ENCODE measurements at places on chromosomes 13 and 19.

- H3K27ac ChIP-seq: no peak overlapping the region
- DNase-seq: no peak
- H3K4me3 ChIP-seq: no peak overlapping the region
- no peaks in the 10 kb centered on the region for H3K4me1 ChIP-seq
Measured at GRCh38 chr13:69948016-69948415, 159.6 kb upstream of the ATXN8OS start.

GRCh38 chr13:57264965-57265364, 98.0 kb downstream of the PRR20E start:
- no peaks in the 10 kb centered on the region for H3K4me1 ChIP-seq
- no peaks in the 10 kb centered on the region for H3K36me3 ChIP-seq
- H3K4me3 ChIP-seq: no peak overlapping the region
- H3K27me3 ChIP-seq: no peaks in the 10 kb centered on the region

DNA sequence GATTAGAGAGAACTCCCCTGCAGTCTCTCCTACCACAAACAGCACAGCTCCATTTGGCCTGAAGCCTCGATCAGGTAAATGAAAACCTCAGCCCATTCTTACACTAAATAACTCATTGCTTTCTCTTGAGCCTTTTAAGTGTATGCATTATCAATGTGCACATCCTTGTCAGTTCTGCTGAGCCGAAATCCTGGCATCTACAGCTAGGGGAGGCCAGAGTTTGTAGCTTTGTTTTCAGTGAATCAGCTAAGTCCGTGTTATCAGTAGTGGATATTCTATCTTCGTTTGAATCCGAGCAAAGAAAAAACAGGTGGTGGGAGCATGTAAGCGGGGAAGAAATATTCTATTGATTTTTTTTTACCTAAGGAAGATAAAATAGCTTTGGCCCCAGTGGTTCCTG, 84.4 kb downstream of the ESD start:
- no peak overlapping the region for H3K4me3 ChIP-seq
- DNase-seq: no peak
- H3K27ac ChIP-seq: no peak overlapping the region
- H3K36me3 ChIP-seq: no peaks in the 10 kb centered on the region
- no peaks in the 10 kb centered on the region for H3K4me1 ChIP-seq
- H3K27me3 ChIP-seq: no peaks in the 10 kb centered on the region

- DNase-seq: no peak
- H3K27ac ChIP-seq: no peak overlapping the region
- H3K4me1 ChIP-seq: no peaks in the 10 kb centered on the region
- no peak overlapping the region for H3K4me3 ChIP-seq
- H3K27me3 ChIP-seq: no peaks in the 10 kb centered on the region
Measured at GRCh38 chr19:18879579-18880373, 16.2 kb downstream of the CERS1 start.

DNA sequence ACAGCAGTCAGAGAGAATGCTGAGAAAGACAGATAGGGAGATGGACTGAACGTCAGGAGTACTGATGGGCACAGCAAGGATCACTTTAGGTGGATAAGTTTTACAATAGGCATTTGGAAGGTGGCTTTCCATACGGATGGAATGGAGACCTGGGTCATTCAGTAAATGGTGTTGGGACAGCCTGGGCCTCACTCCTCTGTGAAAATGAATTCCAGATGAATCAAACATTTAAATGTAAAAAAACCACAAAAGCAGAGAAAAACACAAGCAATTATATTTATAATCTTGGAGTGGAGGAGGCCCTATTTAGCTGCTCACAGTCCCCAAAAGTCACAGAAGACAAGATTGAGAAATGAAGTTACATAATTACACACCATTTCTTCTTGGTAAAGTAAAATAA, 4.7 kb downstream of the IL17D start:
- no peak overlapping the region for H3K4me3 ChIP-seq
- H3K36me3 ChIP-seq: no peaks in the 10 kb centered on the region
- H3K27ac ChIP-seq: no peak overlapping the region
- DNase-seq: no peak
- H3K27me3 ChIP-seq: no peaks in the 10 kb centered on the region

All from iPS DF 6.9 (cell line).